ENCODE measurements at places on chromosomes 3 and 15.

GRCh38 chr3:163776743-163777142 is 1301.6 kb downstream of the SI start:
- no peak for DNase-seq

GRCh38 chr15:74889883-74890664 is at the start of gene MPI:
MPI (plus strand) TSS chr15:74890042; CDS start chr15:74890074, 32 bp downstream.
- DNase-seq, result peak; percentile 87

- no peak for DNase-seq
Measured at GRCh38 chr3:105516972-105517371, 150.3 kb downstream of the ALCAM start.

DNA sequence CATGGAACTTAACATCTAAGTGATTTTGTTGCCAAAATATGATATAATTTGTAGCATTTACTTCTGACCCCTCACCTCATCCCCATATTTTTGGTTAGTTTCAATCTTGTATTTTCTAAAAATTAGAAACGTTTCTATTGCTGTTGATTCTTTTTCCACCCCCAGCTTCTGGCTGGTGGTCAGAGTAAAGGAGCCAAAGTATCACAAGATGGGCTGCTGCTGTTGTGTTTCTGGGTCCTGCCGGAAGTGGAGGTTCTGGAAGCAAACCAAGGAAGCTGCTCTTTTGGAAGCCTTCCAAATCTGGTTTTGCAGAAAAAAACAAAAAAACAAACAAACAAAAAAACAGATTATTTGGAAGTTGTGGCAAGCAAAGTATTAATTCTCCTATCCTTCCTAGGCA is 221.1 kb upstream of the P2RY1 start:
- DNase-seq, result no peak

DNA sequence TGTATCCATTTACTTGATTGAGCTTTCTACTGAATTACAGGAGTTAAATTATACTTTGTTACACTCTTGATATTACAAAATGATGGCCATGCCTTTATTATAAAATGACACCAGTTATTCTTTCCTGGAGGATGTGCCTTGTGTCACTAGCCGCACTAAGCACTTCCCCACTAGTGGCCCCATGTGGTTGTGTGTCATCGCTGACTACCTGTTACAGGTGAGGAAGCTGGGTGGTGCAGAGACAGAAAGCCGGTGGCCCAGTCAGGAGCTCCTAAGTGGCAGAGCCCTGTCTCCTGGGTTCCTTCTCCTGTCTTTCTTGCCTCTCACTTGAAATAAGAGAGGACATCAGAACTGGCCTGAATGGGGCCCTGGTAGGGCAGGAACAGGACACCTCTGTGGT is 96.8 kb downstream of the IGF1R start:
- no peak for DNase-seq

- DNase-seq, result no peak
Measured at GRCh38 chr15:70863450-70864218, 9.7 kb upstream of the LARP6 start.

DNA sequence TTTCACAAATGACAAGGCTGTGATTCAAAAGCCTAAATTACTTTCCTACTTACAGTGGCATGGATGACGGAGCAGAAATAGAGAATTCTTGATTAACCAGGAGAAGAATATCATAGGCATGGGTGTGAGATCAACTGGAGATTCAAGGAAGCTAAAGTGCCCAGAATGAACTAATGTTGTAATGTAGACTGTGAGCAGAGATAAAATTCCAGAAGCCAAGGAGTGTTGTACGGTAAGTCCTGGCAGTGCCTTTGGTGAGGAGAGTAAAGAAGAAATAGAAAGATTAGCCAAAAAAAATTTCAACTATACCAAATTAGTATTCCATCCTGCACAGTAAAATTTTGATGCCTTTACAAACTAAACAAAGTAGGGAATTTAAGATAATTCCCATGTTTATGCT is 75.9 kb downstream of the ZBTB20 start:
- DNase-seq, result no peak

- no peak for DNase-seq
Measured at GRCh38 chr3:106457281-106458180, 588.7 kb upstream of the CBLB start.

DNA sequence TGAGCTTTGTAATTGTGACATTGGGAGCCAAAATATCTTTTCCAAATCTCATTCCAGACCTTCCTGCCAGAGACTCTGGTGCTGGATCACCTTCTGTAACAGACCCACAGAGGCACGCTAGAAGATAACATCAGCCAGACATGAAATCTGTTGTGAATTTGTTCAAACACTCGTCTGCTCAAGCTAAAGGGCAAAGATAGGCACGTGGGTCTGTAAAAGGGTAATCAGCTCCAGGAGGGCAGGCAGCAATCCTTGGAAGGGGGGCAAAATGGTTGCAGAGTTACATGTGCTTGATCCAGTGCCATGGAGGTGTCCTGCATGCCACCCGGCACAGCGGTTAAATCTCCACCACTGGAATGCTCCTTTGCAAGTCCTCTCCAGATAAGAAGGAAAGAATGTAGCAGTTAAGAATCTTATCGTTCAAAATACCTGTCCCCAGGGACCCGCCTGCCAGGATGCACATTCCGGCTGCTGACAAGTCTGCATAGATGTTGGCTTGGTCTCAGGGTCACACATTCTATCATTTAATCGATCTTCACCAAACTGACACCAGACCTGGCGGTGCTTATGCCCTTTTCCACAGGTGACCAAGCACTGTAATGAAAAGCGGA is 74.8 kb downstream of the ADAMTS9 start:
- no peak for DNase-seq

- DNase-seq, result no peak
Measured at GRCh38 chr3:42705962-42706585, 3.5 kb upstream of the HHATL start.

DNA sequence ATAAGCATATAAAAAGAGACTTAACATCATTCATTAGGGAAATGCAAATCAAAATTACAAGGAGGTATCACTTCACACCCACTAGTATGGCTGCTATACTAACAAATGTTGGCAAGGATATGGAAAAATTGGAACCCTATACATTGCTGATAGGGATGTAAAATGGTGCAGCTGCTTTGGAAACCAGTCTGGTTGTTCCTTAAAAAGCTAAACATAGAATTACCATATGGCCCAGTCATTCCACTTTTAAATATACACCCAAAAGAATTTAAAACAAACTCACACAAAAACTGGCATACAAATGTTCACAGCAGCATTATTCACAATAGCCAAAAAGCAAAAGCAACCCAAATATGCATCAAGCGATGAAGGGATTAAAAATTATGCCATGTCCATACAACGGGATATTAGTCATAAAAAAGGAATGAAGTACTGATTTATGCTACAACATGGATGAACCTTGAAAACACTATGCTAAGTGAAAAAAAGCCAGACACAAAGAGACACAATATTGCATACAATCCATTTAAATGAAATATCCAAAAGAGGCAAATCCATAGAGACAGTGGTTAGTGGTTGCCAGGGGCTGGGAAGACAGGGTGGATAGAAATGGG is 118.3 kb downstream of the OSBPL10 start:
- no peak for DNase-seq

DNA sequence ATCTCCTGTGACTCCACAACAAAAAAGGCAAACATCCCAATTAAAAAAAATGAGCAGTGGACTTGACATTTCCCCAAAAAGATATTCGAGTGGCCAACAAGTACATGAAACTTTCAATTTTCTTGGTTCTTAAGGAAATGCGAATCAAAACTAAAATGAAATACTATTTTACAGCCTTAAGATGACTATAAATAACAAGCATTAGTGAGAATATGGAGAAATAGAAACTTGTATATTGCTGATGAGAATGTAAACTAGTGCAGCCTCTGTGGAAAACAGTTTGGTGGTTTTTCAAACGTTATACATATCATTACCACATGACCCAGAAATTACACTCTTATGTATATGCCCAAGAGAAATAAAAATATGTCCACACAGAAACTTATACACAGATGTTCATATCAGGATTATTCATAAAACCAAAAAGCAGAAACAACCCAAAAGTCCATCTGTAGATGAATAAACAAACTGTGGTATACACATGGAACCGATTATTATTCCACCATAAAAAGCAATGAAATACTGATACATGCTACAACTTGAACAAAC is 153.2 kb upstream of the GPR149 start:
- no peak for DNase-seq

DNA sequence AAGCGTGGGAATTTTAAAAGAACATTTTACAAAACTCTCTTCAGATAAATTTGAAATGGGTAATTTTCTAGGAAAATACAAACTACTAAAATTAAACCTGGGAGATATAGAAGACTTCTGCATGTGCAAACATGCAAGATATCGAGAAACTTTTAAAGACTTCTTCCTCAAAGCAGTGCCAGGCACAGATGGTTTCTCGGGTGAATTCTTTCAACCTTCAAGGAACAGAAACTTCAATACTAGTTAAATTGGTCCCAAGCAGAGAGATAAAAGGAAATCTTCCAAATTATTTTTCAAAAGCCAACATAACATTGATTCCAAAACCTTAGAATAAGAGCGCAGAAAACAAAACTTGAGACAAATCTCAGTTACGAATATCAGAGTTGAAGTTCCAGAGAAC is 732.7 kb downstream of the PDCD6IP start:
- DNase-seq, result no peak

DNA sequence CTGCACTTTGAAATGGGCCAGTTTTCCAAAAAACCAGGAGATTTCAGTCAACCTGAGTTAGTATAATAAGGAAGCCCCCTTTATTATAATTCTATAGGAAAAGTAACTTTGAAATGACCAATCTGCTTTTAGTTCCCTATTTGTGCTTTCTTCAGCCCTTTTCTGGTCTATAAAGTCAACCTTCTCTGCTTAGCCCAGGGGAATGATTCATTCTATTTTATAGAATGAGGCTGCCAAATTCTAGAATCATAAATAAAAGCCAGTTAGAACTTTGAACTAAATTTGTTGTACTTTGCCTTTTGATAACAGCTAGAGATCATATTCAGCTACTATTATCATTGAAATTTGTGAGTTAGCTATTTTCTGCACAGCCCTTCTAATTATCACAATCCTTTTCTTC is 24.7 kb downstream of the CIP2A start:
- DNase-seq, result no peak

DNA sequence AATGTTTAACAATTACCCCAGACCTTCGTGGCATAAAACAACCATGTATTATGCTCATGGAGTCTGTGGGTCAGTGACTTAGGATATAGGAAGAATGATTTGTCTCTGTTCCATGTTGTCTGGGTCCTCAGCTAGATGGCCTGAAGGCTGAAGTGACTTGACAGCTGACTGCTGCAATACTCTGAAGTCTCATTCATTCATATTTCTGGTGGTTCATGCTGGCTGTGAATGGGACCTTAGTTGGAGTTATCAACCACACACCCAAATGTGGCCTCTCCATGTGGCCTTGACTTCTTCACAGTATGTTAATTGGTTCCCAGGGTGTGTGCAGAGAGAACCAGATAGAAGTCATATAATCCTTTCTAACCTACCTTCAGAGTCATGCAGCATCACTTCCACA is 145.1 kb upstream of the BFSP2 start:
- no peak for DNase-seq

- DNase-seq, result no peak
Measured at GRCh38 chr3:12046406-12046805, 42.2 kb downstream of the SYN2 start.

DNA sequence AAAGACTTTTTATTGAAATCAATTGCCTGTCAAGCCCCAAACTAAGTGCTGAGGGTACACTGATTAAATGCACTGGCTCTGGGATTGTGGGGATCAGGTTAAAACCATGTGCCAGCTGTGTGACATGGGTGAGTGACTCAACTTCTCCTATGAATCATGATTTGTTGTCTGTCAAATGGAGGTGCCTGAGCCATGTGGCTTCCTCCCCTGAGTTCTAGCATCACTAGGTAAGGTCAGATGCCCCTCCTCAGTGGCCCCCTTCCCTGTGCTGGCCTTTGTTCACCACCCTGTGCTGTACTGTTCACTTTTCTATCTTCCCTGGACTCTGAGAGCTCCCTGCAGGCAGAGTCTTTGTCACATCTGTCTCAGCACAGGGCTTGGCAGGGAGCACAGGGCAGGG is 43.6 kb upstream of the ATP2B2 start:
- no peak for DNase-seq

DNA sequence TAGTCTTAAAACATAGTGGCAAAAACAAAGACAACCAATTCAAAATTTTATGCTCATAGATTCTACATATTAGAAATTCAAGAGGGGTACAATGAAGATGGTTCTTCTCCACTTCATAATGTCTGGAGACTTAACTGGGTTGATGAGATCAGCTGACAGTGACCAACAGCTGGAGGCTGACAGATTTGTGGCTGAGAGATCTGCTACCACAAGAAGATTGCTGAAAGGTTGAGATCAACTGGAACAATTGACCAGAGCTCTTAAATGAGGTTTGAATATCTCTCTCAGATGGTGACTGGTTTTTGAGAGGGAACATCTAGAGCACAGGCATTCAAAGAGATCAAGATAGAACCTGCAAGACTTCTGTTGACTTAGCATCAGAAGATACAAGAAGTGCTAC is 254.1 kb upstream of the ARPP21 start:
- no peak for DNase-seq

- no peak for DNase-seq
Measured at GRCh38 chr15:75112848-75113492, 88.7 kb upstream of the C15orf39 start.

- no peak for DNase-seq
Measured at GRCh38 chr15:66226736-66227135, 26.8 kb downstream of the MEGF11 start.

GRCh38 chr3:128714887-128715491 is 11.0 kb upstream of the RAB7A start:
- peak; percentile 52 for DNase-seq

- DNase-seq, result no peak
Measured at GRCh38 chr3:102085431-102086176, 236.3 kb downstream of the NFKBIZ start.

DNA sequence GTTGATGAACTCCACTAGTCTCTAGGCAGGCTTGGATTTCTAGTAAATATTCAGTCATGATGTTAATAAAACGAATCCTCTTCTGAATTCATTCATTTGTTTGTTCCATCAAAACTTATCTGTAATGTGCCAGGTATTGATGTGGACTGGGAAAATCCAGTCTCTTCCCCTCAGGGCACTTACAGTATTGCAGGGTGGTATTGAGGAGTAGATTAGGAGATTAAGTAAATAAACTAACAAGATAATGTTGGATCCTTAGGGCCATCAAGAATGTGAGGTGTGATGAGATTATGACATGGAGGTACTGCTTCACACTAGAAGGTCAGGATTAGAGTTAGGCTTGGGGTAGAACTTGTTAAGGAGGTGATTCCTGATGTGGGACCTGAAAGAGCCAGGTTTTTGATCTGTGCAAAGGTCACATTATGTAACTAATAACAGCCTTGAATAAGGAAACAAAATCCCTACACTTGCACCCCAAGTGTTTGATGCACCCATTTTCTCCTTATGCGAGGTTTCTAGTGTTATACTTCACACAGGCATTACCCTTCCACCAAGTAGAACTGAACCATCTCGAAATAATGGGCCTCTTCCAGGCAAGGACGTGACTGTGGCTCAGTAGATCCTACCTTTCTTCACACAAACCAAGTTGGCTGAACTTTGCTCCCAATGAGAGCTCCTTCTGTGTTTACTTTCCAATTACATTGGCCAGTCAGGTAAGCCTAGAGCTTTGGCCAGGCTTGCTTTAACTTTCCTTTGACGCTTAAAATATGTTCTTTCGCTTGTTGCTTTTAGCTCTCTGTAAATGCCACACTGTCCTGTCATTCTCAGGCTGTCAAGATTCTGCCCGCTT is 16.7 kb downstream of the MCTP2 start:
- no peak for DNase-seq

All from CD4-positive, alpha-beta T cell treated with Interleukin-21 for 1 hour (primary cell).